ENCODE measurements at places on chromosomes 1 and 21.

- DNase-seq: no peak
These were observed 79.9 kb upstream of the LAMC2 start for GRCh38 chr1:183106166-183106565.

GRCh38 chr1:59229138-59229537 lies 67.8 kb upstream of the FGGY start:
- DNase-seq: no peak

GRCh38 chr1:236269439-236269838 lies 12.3 kb downstream of the ERO1B start:
- no peak for DNase-seq

GRCh38 chr1:54379555-54380289 lies 26.5 kb downstream of the SSBP3 start:
- DNase-seq: no peak

- no peak for DNase-seq
These were observed 477 bp downstream of the ICMT start for GRCh38 chr1:6235296-6235677.

DNA sequence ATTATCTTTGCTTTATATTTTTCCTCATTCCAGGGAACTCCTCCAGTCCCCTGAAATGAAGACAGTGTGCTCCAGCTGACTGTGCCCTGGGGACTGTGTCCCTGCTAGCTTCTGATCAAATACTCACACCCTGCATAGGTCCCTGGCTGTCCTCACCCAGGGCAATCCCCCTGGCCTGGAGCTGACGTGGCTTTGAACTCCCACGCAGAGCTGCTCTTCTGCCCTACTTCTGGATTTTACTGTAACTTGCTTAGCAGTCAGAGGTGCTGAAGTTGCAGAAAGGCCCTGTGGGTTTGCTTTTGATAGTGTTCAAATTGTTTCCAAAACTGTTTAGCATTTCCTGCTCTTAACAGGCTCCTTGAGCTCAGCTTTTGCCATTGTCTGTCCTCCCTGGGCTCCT lies 186.5 kb downstream of the FASLG start:
- peak; percentile 6 for DNase-seq

DNA sequence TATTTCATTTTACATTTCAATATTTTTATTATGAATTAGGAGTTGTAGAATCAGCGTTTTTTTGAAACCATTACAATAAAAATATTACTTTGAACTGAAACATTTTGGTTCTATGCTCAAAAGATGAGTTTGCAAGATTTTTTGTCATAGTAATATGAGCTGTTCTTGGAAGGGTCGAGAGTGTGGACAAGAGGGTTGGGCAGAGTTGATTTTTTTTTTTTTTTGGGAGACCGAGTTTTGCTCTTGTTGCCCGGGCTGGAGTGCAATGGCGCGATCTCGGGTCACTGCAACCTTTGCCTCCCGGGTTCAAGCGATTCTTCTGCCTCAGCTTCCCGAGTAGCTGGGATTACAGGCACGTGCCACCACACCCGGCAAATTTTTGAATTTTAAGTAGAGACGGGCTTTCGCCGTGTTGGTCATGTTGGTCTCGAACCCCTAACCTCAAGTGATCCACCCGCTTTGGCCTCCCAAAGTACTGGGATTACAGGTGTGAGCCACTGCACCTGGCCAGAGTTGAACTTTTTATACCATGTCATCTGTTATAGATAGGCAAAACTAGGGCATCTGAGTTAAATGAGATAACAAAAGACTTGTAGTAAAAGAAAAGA lies 3.3 kb downstream of the CACYBP start:
- no peak for DNase-seq

DNA sequence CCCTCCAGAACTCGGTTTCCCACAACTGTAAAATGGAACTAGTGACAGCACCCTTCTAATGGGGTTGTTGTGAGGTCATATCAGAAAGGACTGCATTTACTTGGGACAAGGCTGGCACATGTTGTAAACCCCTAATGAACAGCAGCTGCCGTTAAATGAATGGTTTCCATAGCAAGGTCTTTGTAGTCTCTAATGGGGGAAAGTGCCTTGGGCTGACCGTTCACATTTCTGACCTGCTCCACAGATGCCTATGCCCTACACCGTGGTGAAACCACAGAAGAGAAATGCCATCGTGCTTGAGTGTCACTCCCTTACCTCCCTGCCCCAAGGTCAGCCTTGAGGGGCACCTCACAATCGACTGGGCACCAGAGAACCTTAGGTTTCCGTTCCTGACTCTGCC lies 143.1 kb downstream of the ZSCAN20 start:
- no peak for DNase-seq

DNA sequence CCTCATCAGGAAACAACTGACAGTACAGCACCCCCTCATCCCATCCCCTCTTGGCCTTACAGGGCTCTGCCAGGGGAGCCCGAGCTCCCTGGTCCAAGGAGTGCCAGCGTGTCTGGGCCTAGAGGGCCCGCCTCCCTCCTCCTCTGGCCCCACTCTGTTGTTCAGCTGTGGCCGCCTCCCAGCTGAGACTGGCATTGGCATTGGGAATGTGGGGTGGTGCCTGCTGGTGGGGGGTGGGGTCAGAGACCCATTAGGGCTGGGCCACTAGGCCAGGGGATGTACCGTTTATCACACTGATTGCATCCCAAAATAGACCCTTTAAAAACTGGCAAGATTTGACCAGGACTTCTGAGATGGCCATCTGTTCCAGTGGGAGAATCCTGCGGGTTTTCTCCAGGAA lies 1.4 kb downstream of the LDLRAP1 start:
- DNase-seq: no peak

DNA sequence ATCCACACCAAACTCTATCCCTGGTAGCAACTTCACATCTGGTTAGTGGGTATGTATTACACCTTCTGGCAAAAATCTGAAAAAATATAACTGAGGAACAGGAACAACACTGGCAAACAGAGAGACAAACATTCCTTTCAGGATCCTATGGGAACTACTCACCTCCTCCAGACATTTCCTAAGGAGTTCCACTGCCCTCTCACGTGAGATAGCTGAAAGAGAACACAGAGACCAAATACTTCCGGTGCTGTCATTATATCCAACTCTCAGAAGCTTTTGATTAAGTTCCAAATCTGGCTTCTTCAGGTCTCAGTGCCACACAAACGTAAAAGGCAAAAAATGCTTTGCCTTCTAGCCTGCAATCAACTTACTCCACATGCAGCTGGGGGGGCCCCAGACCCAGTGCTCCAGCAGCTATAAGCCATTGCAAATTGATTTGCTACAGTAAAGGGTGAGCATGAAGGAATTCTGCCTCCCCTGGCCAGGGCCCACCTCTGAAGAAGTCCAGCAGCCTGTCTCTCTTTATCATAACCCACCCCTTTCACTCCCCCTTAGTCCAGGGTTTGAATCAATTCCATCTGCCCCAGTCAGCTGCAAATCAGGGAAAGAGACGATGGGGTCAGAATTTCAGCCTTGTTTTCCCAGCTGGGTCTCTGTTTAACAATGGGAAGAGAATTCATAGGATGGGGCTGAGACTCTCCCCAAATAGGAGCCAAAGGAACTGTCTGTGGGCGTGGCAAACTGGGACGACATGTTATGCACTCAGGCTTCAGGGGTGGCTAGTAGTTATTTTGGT lies 32.2 kb downstream of the TFAP2E start:
- DNase-seq: no peak

- no peak for DNase-seq
These were observed 143.2 kb downstream of the PBX1 start for GRCh38 chr1:164702216-164702615.

Measured in CD4-positive, alpha-beta T cell treated with Interferon alpha-2 for 1 hour (primary cell).